CD4-positive, alpha-beta T cell treated with Interleukin-4 for 4 hours (primary cell): ENCODE measurements at places on chromosomes 1 and 21.

GRCh38 chr1:2080140-2080539 lies 29.9 kb downstream of the PRKCZ start:
- DNase-seq = no peak

DNA sequence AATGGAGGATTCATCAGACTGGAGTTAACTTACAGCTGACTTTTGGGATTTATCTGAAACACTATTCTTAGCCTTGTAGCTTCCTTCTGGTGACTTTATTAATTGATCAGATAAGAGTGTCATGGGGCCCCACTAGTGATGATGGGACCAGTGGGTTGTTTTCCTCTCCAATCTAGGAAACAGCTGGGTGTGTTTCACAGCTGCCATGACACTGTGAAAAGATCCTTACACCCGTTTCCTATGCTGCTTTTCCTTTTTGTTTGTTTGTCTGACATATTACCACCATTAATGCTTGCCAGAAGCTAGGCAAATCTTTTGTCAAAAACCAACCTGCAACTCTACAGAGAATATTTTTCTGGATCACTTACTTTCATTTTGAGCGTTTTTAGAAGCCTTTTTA lies 86.2 kb downstream of the ZBTB18 start:
- no peak for DNase-seq

DNA sequence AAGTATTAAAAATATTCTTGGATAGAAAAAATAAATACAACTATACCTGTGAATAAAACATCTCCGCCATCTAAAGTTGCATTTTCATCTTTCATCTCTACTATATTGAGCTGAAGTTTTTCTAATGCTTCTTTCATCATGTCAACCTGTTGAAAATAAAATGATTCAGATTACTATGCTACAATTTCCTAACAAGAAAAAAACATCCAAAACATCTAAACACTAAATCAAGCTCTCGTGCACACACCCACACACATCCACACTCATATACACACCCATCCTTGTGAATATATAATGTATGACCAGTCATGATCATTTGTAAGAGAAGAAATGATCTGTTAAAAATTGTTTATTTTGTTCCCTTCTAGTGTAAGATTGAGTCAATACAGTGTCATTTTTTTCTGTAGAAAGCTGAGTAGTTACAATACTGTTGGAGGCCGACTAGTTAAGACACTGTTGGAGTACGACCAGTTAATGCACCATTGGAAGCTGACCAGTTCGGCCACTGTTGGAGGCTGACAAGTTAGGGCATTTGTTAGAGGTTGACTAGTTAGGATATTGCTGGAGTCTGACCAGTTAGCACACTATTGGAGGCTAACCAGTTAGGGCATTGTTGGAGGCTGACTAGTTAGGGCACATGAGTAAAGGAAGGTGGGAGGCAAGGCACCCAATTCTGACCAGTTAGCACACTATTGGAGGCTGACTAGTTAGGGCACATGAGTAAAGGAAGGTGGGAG lies 82.4 kb upstream of the BCL10 start:
- DNase-seq = no peak

DNA sequence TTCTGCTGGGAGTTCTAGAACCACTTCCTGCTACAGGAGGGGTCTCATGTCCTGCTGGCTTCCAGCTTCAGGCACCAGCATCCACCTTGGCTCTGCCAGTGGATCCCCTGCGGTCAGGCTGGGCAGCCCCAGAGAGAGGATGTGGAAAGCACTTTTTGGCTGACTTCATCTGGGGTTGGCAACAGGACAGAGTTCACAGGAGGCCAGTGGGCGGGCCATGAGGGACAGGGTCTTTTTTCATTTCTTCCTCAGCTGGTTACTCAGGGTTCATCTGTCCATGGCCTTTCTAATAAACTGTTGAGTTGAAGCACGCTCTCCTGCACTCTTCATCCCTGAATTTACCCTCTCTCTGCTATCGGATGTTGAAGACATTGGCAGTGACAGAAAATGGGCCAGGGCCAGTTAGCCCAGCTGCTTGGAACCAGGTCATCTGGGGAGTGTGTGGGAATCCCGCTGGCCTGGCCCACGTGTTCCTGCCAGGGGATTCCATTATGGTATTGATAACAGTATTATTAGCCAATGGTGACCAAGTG lies 45.2 kb downstream of the RPS6KA1 start:
- DNase-seq = no peak
